Naive thymus-derived CD4-positive, alpha-beta T cell (primary cell): ENCODE measurements at places on chromosomes 13 and 19. TPM values are rescaled to one million over a fixed set of nuclear protein-coding genes. Genes with fewer than 3 reads are reported as not detected.

GRCh38 chr13:106882246-106882645 lies 314.3 kb upstream of the ARGLU1 start:
- H3K27me3 ChIP-seq, result no peaks in the 10 kb centered on the region
- no peak for DNase-seq
- no peak overlapping the region for H3K27ac ChIP-seq
- no peaks in the 10 kb centered on the region for H3K36me3 ChIP-seq
- H3K4me3 ChIP-seq, result no peak overlapping the region

DNA sequence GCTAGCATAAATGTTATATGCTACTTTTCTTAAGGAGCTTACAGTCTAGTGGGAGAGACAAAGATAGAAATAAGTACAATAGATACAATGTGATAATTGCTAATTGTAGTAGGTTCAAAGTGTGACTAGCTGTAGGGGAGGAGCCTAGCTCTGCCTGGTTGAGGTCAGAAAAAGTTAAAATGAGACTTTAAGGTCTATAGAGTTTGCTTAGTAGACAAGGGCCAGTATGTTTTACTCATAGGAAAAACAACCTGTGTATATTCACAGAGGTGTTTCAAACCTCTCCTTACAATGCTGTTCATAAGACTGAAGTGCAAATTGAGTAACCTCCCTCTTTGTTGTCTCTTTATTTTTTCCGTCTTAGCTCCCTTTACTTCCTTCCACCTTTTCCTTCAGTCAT lies 56.1 kb downstream of the PDS5B start:
- no peak for DNase-seq
- no peak overlapping the region for H3K27ac ChIP-seq
- H3K27me3 ChIP-seq, result no peaks in the 10 kb centered on the region
- H3K4me3 ChIP-seq, result no peak overlapping the region

DNA sequence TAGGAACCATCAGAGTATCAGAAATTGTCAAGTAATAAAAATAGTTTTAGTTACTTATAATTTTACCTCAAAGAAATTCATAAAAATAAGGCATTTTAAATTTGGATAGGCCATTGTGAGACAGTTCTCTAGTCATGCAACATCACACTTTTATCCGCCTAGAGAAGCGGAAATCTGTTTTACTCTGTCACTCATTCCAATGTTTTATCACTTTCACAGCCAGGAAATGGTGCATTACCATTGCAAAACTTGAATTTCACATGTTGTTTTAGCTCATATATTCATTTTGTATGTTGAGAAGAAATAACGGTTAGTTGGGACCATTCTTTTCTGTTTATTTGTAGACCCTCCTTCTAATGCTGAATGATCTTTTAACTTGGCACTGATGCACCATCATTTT lies 427.2 kb downstream of the GPC6 start:
- H3K27me3 ChIP-seq, result no peaks in the 10 kb centered on the region
- H3K27ac ChIP-seq, result no peak overlapping the region
- H3K4me1 ChIP-seq, result no peaks in the 10 kb centered on the region
- no peaks in the 10 kb centered on the region for H3K36me3 ChIP-seq
- H3K4me3 ChIP-seq, result no peak overlapping the region

DNA sequence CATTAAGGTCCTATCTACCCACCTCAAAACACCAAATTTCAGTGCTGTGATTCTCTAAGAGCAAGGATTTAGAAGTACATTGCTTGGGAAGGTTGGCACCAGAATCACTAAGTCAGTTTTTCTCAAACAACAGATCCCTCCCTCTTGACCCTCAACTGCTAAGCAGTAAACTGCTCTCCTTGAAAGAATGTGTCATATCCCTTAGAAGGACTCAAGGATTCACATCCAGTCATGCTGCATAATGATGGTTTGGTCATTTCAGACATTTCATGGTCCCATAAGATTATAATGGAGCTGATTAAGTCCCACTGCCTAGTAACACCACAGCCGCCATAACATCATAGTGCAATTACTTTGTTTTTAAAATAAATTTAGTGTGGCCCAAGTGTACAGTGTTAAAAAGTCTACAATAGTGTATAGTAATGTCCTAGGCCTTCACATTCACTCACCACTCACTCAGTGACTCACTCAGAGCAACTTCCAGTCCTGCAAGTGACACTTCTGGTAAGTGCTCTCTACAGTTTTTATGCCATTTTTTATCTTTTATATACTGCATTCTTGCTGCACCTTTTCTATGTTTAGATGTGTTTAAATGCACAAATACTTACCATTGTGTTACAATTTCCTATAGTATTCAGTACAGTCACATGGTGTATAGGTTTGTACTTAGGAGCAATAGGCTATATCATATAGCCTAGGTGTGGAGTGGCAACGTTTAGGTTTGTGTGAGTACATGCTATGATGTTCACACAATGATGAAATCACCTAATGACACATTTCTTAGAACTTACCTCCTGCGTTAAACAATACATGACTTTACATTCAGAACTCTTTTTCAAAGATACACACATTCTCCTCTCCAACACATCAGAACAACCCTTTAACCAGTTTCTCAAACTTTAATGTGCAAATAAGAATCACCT lies 15.7 kb upstream of the CCDC169 start:
- no peak overlapping the region for H3K4me3 ChIP-seq
- no peaks in the 10 kb centered on the region for H3K4me1 ChIP-seq
- no peak overlapping the region for H3K27ac ChIP-seq
- DNase-seq, result no peak

Gene PRSS57
- total RNA-seq, result 2.1 TPM

Gene F7
- 0.40 TPM for total RNA-seq
